ENCODE measurements at places on chromosomes 5 and 9.

DNA sequence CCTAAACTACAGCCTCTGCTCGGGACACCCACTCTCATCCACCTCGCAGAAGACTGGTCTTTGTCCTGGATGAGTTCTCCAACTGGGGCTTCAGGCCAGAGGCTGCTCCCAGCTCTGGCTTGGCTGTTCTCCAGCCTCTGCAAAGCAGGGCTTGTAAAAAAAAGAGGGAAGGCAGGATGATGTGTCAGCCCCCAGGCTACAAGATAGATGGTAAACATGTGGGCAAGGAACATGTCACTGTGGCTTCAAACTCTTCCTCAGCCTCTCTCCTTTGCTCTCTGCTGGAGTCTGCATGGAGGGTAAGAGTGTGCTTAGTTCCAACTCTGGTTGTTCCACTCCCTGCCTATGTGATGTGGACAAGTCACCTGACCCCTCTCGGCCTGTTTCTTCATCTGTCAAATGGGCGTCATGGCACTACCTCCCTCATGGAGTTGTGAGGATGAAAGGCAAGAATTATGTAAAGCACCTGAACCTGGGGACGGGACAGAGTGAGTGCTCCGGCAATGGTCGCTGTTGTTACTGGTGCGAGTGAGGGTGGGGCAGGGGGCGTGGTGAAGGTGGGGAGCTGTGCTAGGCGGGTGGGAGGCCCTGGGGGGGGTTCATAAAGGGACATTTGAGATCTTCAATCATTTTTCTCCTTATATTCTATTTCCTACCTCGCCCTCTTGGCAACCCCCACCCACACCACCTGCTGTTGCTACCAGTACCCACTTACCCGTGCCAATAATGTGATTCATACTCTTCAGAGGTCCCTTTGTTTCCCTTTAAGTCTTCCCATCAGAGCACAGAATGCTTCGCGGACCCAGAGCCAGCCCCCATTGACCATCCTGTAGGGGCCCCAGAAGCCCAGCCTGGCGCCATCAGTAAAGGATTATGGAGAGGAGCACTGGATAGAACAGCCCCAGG is 6.8 kb upstream of the ZNF79 start:
- no peak for DNase-seq

GRCh38 chr9:127838375-127839078 is 15.9 kb downstream of the ENG start:
- no peak for DNase-seq

DNA sequence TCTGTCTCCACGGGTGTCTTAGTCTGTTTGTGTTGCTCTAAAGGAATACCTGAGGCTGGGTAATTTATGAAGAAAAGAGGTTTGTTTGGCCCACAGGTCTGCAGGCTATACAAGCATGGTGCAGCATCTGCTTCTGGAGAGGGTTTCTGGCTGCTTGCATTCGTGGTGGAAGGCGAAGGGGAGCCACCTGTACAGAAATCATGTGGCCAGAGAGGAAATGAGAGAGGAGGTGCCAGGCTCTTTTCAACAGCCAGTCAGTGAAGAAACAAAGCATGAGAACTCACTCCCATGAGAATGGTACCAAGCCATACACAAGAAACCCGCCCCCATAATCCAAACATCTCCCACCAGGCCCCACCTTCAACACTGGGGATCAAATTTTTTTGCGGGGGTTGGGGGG is 53.4 kb downstream of the PFDN1 start:
- DNase-seq = no peak

DNA sequence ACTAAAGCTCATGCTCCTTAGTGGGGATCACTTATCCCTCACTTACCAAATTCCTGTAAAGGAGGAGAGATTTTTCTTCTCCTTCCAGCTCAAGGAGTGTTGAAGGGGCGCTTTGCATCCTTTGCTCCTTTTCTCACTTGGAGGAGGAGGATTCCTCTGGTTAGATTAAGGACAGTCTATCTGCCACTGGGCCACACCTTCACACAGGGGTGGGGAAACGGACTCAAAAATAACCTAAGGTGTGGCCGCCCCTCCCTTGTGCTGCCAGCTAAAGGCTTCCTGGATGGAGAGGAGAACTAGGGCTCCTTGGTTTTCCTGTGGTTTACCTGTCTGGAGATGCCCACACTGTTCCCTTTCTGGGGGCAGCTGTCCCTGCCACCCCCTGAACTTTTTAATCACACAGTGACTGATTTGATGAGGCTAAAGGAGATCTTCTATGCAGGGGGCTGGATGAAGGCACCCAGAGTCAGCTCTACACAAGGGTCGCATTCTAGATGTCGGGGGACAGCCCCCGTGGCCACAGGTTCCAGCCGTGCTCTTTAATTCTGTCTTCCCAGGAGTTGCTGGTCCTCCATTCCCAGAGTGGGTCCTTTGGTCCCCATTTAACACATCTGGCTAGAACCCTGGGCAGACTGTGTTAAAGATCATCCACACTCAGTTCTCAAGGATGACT is 14.4 kb downstream of the GLRX start:
- DNase-seq = no peak

GRCh38 chr5:3225201-3225960 is 370.3 kb upstream of the IRX1 start:
- no peak for DNase-seq

DNA sequence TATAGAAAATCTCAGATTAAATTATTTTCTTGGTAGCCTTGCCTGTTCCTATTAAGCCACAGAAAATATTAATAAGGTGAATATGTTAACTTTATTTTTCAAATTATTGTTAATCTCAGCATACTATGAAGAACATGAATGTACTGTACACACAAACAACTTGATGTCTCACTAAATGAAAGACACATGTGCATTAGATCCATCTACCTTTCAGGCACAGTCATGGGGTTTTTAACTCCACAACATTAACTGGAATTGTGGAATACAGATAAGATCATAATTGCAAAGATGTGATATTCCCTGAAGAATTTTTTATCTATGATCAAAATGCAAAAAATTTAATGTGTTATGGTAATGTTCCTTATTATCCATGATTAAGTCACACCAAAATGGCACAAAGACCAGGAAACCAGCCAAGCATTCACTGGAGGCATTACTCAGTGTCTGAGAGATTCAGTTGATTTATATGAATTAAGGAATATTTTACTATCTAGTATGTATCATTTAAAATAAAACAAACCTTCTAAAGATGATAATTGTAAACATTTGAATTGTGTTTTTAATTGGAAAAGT is 150.0 kb upstream of the VCAN start:
- DNase-seq = no peak

DNA sequence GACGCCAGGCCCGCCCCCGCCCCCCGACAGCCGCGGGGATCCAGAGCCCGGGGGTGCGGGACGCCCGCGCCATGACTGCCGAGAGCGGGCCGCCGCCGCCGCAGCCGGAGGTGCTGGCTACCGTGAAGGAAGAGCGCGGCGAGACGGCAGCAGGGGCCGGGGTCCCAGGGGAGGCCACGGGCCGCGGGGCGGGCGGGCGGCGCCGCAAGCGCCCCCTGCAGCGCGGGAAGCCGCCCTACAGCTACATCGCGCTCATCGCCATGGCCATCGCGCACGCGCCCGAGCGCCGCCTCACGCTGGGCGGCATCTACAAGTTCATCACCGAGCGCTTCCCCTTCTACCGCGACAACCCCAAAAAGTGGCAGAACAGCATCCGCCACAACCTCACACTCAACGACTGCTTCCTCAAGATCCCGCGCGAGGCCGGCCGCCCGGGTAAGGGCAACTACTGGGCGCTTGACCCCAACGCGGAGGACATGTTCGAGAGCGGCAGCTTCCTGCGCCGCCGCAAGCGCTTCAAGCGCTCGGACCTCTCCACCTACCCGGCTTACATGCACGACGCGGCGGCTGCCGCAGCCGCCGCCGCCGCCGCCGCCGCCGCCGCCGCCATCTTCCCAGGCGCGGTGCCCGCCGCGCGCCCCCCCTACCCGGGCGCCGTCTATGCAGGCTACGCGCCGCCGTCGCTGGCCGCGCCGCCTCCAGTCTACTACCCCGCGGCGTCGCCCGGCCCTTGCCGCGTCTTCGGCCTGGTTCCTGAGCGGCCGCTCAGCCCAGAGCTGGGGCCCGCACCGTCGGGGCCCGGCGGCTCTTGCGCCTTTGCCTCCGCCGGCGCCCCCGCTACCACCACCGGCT is 1.0 kb downstream of the FOXE1 start:
- DNase-seq = no peak

DNA sequence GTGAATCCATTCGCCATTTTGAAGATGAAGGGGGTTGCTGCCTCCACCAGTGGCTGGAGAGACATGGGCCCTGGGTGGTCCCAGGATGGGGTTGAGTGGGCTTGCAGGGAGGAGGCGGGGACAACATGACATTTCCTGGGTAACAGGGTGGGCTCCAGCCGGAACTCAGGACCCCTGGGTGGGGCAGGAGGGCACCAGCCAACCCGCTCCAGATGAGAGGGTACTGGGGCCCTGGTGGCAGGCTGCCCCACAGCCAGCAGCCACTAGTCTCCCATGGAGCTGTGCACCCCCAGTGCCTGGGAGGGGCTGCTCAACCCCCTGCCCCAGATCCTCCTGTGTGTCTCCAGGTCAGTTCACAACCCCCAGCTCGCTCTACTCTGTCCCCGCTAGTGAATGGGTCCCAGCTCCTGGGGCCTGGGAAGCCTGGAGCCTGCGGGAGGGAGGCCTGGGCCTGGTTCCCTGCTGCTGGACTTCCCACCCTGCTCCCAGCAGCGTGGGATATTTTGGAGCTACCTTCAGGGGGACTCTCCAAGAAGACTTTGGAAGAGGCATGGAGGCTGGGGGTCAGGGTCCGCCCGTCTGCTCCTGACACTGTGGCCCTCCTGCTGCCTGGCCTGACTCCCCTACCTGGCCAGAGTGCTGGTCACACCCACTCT is 55.9 kb downstream of the AHRR start:
- DNase-seq = no peak

GRCh38 chr5:128466554-128466953 is 71.5 kb downstream of the FBN2 start:
- DNase-seq = no peak

DNA sequence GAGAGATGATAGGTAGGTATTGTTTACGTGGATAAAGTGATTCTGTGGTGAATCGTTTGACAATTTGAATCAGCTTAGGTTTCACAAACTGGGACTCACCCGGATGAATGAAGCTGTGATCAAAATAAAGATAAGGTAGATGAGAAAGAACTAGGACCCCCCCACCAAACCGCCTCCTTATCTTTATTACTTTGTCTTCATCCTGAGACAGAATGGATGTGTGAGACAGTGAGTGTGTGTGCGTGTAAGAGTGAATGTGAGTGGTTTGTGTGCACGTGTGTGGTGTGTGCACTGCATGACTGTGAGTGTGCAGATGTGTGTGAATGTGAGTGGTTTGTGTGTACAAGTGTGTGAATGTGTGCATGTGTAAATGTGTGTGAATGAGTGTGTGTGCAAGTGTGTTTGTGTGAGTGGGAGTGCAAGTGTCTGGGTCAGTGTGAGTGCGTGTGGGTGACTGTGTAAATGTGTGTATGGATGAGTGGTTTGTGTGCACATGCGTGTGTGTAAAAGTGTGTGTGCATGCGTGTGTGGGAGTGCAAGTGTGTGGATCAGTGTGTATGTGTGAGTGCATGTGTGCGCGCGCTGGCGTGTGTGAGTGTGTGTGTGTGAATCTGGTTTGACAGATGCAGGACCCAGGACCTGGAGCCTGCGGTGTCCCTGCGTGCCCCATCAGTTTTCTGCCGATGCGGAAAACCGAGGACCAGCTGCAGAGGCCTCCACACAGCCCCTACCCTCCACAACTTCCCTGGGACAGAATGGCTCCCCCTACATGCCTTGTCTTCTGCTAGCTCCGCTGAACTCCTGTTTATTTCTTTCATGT is 11.4 kb upstream of the ENG start:
- no peak for DNase-seq

DNA sequence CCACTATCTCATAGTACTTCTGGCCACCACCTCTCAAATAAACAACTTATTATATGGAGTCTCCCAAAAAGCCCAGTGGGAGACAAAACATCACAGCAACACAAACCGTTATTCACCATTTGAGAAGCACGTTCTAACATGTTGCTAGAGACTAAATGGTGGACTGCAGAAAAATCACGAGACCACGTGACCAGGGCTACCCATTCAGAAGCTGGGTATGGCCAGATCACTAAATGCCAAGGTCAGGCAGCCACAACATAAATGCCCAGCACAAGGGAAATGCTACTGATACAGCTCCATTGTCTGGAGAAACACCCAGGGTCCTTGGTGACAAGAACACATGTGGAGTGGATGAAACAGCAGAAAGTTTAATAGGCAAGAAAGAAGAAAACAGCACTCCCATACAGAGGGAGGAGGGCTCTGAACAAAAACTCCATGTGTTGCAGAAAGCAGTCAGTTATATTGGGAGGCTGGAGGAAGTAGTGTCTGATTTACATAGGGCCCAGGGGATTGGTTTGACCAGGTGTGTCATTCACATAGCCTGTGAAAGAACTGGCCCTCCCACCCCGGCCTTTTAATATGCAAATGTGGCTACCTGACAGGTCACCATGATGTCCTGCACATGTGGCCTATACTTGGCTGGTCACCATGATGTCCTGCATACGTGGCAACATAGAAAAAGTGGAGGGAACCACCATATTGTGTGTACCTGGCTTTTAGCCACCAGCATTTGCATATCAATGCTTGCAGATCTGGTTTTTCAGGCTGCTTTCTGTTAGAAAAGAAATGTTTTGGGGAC is 97.2 kb downstream of the TRIM36 start:
- DNase-seq = no peak

DNA sequence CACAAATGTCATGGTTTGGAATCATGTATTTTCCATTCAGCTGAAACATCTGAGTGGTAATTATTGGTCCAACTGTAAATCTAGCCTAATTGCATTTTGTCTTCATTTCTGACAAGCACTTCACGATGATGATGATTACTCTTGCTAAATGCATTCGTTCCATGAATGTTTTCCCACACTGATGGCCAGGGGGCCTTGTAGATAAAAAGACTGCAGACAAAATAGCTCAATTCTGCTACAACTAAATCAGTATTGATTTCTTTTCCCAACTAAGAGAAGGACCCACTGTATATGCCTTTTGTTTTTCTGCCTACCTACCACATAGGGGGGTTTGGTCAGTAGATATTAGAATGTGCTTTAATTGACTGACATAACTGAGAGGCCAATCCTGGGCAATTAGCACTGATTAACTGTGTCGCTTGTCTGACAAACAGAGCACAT is 1351.3 kb upstream of the NUDT12 start:
- no peak for DNase-seq

DNA sequence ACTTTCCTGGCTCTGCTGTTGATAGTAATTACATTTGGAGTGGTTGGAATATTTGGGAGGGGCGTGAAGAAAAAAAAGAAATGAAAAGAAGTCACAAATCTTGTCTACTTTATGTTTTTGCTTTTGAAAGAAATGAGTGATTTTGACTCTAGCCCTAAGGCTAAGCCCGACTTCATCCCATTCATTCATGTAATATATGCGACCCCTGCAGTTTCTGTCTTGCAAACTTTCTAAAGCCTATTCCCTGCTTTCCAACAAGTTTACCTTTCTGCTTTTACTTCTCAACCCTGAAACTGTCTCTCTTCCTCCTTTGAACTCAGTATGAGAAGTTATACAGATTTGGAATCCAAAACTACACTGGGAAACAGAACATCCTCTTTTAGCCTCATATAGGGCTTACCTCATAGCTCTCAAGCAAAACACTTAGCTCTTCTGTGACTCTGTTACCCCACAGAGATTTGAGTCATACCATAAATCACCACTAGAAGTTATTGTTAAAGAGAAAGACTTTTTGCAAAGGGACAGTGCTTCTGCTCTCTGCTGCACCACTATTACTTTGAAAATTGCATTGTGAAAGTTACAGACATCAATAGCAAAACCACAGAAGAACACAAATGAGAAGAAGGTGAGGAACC is 1.6 kb downstream of the CFAP95 start:
- no peak for DNase-seq

Data from activated T-helper 1 cell treated with Interleukin-2 at 50 U/mL for 16 hours (primary cell).